Stimulated activated CD8-positive, alpha-beta memory T cell treated with anti-CD3 and anti-CD28 coated beads, Interleukin-15, amount 100 ng/mL, for 48 hours (primary cell): ENCODE measurements at places on chromosomes 6 and 20.

GRCh38 chr6:52415333-52415732, 4.8 kb upstream of the EFHC1 start:
- DNase-seq: no peak

DNA sequence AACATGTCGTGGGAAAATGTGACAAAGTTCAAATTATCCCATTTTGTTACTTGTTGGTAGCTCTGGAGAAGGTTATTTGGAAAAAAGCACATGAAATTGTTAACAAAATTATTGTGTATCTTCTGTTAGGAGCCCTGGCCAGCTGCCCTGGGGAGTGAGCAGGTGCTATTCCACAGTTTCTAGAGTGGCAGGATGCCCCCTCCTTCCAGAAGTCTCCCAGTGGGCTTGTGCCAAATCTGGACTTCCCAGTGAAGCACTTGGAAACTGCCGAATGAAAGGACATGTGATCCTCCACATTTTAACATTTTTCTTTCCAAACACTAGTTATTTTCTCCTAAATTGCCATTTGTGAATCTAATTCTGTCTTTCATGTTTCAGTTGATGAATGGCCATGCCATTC, 66.9 kb upstream of the CLDN20 start:
- no peak for DNase-seq

DNA sequence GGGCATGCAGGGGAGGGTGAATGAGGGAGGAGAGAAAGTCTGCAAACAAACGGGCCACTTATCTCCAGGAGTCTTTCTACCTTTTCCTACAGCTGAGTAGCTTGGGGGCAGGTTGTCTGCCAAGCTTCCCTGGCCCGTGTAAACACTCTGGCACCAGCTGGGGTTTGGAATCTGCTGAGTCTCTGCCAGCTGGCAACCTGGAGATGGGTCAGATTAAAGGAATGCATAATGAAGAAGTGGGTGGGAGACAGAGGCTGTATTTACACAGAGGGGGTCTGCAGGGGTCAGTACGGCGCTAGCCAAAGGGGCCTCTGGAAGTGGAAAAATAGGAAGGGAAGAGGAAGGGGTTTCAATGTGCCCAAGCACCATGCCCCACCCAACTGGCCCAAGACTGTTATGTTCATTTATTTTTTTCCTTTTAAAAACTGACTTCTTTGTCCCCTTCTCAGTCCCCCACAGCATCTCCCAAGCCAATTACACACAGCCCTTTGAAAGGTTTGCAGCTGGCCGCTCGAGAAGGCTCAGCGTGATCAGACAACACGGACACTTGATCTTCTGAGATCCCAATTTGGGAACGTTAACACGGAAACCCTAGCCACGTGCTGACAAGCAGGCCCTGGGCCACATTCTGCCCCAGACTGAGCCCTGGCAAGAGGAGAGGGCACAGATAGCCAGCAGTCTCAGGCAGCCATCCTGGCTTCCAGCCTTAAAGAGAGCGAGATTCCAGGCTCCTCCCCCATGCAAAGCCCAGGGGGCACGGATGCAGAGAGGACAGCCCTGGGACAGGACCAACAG, 25.2 kb downstream of the TRAM2 start:
- DNase-seq: no peak

DNA sequence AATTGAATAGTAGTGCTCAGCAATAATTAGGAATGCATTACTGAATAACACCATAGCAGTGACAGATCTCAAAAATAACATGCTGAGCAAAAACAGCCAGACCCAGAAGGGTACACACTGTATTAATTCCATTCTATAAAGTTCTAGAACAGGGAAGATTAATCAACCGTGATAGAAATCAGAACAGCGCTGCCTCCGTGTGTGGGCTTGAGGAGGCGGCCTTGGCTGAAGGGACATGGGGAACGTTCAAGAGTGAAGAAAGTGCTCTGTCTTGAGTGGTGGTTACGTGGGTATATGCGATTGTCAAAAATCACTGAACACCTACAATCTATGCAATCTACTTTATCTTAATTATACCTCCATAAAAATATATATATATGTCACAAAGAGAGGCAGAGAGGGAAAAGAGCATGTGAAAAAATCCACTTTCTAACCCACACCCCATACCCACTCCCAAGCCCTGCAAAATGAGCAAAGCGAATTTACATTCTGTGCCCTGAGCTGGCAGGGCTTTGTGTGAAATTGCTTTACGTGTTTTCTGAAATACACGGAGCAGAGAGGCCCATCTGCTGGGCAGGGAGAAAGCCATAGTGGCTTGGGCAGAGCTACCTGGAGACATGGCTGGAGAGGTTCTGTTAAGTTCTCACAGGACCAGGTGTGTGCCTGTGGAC, 74.4 kb downstream of the NFATC2 start:
- DNase-seq: no peak

DNA sequence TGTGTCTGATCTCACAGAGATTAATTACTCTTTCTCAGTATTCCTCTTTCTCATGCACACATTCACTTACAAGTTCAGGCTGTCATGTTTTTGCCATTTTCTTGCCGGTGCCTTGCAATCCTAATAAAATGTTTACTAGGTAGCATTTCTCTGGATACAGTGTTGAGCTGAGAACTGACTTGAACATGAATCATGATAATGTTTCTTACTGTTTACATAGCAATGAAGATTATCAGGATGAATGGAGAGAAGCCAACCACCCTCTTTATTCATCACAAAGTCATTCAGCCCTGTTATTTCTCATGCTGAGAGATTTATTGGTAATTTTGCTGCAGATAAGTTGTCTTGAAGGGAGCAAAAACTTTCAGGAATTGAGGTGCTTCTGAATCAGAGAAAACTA, 185.5 kb upstream of the ECI2 start:
- no peak for DNase-seq

DNA sequence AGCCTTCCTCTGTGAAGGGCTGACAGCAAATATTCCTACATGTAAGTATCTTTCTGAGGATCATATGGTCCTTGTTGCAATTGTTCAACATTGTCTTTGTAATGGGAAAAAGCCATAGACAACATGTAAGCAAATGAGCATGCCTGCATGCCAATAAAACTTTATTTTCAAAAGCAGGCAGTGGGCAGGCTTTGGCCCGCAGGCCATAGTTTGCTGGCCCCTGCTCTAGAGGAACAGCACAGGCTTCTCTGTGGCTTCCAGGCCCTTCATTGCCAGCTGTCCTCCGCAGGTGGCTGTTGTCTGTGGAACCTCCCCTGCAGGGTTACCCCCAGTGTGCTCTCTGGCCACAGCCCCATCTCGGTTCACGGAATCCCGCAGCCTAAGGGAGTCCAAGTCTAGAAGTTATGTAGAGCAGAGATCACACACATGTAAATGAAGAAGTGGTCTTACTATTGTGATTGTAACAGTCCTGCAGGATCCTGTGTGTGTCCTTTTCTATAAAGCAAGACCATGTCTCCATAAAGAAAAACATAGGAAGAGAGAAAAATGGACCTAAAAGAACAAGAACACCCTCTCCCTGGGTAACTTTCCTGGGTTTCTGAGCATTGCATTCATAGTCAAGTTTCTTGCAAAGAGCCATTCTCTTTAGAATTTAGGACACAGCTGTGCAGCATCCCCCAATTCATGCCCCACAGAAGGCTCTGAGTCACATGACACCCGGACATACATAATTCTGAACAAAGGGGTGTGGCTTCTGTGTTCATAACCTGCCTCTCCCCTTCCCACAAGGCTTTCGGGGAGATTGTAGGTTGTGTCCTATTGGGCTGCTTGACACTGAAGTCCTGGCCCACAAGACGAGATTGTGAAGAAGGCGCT, 10.0 kb downstream of the UNC93A start:
- DNase-seq: no peak

DNA sequence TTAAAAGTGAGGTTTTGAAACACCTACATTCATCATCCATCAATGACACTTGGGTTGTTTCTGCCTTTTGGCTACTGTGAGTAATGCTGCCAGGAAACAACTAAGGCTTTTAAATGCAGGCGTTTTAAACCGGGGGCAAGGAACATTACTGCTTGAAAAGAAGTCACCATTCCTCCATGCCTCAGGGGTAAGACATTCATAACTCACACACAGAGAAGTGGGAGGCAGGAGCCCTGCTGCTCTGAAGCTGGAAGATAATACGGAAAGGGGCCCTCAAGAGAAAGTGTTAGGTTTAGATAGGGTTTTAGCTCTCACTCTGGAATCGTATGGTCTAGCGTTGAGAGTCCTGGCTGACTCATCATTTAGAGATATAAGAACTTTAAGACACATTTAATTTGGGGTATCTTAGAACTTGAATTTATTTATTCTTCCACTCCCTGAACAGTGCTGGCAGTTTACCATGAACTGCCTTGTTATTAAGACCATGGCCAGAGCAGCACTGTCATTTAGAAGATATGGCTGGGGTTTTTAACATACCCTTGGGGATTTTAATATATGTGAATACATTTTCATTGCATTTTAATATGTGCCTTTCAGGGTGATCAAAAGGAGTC, 1.8 kb downstream of the TUBB1 start:
- no peak for DNase-seq

GRCh38 chr6:46053039-46053933, 37.6 kb upstream of the CLIC5 start:
- no peak for DNase-seq

DNA sequence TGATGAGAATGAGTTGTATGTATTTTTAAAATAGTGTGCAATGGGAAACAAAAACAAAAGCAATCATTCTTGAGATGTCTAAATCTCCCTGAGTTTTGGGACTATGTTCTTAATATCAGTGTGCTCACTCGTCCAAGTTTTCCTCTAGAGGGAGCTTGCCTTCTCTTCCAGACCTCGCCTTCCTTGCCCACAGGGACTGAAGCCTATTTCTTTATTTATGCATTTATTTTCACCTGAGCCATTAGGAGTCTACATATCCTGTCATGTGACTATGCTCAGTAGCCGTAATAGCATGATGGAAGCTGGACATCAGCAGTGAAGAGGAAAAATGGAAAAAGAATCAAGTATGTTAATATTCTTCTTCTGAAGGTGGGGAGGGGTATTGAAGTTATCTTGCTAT, 131.2 kb downstream of the SH3BGRL2 start:
- DNase-seq: no peak

DNA sequence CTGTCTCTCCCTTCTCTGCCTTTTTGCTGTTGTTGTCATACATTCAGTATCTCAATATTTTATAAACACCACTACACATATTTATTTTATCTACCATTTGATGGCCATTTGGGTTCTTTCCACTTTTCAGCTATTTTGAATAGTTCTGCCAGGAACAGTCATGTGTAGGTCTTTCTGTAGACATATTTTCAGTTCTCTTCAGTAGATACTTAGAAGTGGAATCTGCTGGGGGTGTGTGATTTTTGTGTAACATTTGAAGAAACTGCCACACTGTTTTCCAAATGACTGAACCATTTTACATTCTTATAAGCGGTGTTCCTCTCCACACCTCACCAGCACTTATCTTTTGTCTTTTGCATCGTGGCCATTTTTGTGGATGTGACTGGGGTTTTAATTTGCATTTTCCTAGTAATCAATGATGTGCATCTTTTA, 197.7 kb downstream of the ARID1B start:
- DNase-seq: no peak

DNA sequence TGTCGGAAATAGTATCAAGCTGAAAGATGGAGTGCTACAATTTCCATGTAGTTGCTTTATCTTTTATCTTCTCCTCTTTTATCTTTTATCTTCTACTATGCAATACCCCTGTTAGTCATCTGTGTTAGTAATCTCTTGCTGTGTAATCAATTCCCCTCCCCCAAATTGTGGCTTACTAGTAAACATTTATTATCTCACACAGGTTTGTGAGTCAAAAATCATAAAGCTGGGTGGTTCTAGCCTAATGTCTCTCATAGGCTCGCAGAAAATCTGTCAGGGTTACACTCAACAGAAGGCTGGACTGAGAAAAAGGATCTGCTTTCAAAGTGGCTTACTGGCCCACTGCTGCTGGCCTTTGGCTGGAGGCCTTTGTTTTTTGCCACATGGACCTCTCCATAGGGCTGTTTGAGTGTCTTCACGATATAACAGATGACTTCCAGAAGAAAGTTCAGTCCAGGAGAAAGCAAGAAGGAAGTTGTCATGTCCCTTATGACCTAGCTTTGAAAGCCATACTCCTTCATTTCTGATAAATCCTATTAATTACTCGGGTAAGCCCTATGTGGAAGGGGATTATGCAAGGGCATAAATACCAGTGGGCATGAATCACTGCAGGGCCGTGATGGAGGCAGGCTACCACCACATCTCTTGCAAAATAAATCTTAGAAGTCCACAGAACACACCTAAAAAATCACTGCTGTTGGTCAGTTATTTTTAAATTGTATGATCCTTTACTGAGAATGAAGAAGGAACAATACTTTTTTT, 24.5 kb upstream of the PTCHD4 start:
- DNase-seq: no peak

DNA sequence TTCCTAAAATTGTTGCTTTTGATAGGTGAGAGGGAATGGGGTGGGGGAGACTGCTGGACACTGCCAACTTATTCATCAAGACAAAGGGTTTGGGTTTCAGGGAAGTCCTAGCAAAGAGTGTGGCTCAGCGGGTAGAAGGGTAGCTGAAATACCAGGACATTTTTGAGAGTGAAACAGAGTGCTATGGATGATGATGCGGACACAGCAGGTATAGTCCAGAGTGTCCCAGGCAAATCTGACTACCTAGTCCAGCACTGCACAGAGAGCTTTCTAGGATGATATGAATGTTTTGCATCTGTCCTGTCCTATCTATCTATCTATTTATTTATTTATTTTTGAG, 154.3 kb downstream of the BCAS1 start:
- DNase-seq: no peak

GRCh38 chr6:150354754-150355571, 13.8 kb upstream of the IYD start:
- DNase-seq: no peak

DNA sequence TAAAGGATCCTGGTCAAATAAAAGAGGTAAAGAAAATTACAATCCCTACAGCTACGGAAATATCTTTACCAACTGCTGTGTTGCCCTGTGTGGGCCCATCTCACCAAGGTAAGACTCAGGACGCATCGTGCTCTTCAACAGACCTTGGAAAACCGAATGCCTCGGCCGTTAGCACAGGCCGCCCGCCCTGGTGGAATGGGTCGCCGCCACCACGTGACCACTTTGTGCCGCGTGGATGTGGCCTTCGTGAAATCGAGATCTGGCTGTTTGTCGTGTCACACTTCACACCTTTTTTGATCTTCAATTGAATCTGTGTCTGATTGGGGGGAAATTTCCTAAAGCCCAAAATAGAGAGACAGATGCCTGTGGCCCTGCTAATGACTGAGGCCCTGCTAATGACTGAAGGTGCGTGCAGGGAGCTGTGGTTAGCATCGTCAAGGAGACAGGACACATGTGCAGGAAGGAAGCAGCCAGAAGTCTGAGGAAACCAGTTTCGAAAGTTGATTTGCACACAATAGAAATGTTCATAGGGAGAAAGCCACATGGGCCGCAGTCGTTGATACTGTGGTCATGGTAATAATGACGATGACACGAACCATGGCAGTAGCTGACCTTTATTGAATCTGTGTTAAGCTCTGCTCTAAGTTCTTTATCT, 175.7 kb upstream of the SNX9 start:
- DNase-seq: no peak
